ENCODE measurements at places on chromosomes 16 and 17.

- no peak for DNase-seq
Measured at GRCh38 chr16:10932959-10933710, 9.1 kb downstream of the DEXI start.

DNA sequence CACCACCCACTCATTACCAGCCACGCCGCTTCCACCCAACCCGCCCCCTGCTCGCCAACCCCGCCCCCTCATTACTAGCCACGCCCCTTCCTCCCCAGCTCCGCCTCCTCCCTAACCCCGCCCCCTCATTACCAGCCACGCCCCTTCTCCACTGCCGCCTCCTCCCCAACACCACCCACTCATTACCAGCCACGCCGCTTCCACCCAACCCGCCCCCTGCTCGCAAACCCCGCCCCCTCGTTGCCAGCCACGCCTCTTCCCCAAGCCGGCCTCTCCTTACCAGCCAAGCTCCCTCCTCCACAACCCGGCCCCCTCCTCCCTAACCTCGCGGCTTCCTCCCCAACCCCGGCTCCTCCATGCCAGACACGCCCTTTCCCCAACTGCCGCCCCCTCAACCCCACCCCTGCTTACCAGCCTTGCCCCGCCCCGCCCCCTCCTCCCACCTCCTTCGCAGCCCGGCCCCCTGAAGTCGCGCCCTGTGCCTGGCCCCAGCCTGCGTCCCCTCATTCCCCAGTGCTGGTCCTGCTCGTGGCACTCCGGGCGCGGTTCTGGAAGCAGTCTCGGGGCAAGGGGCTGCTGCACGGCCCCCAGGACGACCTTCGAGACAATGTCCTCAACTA lies 7.3 kb downstream of the SLC22A31 start:
- DNase-seq = no peak

- peak; percentile 71 for DNase-seq
Measured at GRCh38 chr16:75116081-75116910, at the start of gene LDHD. TSS of gene LDHD (minus strand) at chr16:75116780. CDS start at chr16:75116720, 60 bp downstream.

DNA sequence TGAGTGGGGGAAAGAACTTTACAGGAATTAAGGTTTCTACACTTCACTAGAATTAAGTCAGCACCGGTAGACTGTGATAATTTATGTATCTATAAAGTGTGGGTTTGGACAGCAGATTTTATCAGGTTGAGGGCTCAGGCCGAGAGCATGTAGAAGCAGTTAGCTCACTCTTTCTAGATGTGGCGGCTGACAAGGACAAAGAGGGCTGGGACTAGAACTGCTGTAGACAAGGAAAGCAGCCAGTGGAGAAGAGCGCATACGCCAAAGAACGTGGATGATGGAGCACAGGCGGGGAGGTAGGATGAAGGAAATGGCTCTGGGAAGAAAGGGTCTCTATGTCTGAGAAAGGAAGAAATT lies 504 bp upstream of the GOSR1 start:
- no peak for DNase-seq

GRCh38 chr17:46742565-46743270 lies 75.8 kb downstream of the WNT3 start:
- DNase-seq = no peak

GRCh38 chr17:50931144-50931908 lies 65.2 kb upstream of the TOB1 start:
- DNase-seq = peak; percentile 30

DNA sequence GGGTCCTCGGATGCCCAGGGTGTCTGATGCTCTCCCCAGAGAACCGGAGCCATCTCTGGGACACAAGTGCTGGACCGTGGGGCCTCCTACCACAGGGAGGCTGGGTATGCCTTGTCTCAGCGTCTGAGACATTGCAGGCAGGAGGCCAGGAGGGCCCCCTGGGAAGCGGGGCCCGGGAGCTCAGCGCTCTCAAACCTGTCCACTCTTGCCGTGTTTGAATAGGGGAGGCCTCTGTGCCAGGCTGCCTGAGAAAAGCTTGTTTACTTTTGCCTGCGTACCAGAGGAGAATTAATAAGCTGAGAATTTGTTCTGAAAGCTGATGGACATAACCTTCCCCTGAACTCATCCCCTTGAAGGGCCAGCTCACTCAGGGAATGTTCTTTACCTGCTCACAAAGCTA lies 163.8 kb downstream of the NTN1 start:
- DNase-seq = no peak

- no peak for DNase-seq
Measured at GRCh38 chr16:80047842-80048241, 447.3 kb upstream of the MAF start.

DNA sequence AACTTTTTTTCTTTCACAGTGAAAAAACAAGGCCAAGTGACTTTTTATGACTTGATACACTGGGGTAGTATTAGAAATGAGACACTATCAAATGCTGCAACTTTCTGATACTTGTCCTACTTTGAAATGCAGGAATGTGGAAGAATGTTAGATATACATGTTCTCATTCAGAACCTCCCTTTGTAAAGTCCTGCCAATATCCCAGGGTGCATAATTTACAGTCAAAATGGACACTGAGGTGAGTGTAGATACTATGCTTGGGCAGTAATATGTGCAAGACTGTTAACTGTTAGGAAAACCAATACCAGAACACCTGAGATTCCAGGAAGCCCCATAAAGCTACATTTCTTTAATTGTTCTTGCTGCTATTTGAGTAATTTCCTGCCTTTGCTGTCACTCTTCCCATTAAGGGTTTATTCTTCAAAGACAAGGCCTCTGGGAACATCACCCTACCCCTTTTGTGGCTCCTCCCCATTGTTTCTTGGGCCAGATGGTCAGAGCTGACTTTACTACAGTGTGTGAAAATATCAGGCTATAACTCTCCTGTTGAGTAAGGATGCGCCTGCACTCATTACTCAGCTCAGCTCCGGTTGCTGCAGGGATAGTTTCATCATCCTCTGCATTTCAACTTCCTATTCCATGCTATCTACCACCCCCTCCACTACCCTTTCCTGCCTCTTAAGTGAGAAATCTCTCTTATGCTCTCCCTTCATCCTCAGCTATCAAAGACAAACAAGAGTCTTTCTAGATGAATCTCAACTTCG lies 48.7 kb downstream of the TMEM100 start:
- DNase-seq = no peak

DNA sequence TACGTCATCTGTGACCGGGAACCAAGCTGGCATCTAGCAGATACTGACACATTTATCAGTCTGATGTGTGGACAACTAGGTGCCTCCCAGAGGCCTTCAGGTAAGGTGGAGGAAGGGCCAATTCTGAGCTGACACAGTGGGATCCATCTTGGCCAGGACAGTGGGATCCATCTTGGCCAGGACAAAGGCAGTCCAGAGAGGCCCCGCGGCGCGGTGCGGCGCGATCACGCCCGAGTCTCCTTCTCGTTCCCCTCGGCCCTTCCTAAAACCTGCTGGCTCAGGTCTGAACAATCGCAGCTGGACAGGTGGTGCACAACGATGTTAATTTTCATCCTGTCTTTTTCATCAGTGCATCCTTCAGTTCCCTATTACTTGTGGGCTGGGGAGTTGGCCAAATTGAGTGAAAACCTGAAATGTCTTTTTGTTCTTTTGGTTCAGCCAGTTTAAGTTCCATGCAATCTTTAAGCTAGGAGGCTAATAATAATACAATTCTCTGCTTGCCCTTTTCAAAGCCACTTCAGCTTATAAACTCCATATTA lies 486 bp upstream of the WSB1 start:
- DNase-seq = no peak

DNA sequence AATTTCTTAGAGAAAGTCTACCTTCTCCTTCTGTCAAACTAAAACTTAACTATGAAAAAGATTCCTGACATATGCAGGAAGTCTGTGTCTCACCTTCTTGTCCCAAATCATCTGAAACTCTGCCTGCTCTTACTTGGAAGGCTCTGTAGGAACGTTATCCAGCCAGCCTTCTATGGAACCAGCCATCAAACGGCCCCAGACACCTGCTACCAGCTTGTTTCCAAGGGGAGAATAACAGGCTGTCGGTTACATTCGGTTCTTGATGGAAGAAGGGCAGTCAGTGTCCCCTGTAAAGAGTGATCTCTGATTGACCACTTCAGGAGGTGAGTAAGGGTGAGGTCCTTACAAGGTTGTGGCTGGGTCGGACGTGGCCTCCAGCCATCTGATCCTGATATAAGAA lies 1.7 kb downstream of the ADAMTS18 start:
- no peak for DNase-seq

DNA sequence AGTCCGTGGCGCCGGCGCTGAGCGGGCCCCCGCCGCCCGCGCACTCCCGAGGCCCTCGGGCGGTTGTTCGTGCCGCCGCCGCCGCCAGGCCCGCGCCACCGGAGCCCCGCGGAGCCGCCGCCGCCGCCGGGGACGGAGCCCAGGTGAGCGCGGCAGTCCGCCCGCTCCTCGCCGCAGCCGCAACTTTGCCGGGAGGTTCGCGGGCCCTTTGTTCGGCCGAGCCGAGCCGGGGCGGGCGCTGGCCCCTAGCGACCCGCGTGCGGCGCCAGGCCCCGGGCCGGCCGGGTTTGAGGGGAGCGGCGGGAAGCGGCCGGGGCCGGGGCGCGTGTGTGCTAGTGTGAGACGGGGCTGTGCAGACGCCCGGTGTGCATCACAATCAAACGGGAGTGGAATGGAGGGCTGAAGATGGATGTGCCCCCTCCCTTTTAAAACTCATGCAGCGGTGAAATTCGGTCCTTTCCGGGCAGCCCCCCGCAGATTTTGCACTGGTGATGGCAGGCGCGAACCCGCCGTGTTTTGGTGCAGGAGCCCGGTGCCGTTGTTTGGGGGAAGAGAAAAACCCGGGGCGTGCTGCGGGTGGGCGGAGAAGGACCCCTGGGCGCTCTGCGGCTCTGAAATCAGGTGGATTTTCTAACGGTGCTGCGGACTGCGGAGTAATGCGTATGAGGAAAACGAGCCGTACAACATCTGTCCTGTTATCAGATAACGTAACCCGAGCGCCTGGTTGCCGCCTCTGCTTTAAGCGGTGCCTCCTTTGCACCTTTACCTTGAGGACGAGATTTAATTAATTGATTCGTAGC lies 823 bp downstream of the TNRC6C start:
- peak; percentile 36 for DNase-seq

DNA sequence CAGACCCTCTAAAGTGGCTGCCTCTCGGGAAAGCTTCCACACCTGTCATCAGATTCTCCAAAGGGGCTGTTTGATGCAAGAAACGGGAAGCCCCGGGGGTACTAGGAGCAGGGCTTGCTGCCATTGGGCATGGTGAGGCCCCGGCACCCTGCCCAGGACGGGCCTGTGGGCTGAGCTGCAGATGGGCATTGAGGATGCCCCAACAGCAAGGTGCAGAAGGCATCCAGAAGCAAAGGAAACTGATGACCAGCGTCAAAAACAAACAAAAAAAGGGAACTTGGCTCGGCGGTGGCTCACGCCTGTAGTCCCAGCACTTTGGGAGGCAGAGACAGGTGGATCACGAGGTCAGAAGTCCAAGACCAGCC lies 1.5 kb upstream of the LIMD2 start:
- DNase-seq = no peak

DNA sequence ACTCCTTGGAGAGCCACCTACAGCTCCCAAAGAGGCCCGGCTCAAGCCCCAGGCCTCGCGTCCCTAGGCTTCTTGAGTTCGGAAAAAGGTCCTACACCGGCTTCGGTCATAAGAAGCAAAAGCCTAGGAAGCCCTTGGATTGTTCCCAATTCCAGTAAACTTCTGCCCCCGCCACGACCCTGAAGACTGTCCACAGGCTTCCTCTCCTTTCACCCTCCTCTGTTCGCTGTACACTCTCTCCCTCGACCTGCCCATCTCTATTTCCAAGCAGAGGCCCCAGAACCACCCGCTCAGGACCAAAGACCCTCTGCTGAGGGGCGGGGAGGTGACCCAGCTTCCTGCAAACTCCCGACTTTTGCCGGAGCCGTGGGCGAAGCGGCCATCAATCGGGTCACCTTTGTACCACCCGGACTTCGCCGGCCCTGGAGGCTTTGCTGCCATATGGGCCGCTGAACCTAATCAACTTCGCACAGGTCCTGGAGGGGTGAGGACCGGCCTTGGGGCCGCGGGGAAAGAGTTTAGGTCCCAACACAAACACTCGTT lies 2.7 kb downstream of the HOXB2 start:
- peak; percentile 60 for DNase-seq

- DNase-seq = no peak
Measured at GRCh38 chr16:2511996-2512734, 1.6 kb upstream of the ATP6V0C start.

DNA sequence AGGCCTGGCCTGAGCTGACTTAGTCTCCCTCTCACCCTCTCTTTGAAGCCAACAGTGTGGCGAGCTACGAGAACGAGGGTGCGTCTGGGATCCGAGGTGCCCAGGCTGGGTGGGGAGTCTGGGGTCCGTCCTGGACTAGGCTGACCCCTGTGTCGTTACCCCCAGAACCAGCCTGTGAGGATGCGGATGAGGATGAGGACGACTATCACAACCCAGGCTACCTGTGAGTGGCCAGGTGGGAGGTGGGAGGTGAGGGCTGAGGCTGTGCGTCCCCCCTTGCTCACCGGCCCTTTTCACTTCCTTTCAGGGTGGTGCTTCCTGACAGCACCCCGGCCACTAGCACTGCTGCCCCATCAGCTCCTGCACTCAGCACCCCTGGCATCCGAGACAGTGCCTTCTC lies 1.6 kb downstream of the LAT start:
- DNase-seq = no peak

DNA sequence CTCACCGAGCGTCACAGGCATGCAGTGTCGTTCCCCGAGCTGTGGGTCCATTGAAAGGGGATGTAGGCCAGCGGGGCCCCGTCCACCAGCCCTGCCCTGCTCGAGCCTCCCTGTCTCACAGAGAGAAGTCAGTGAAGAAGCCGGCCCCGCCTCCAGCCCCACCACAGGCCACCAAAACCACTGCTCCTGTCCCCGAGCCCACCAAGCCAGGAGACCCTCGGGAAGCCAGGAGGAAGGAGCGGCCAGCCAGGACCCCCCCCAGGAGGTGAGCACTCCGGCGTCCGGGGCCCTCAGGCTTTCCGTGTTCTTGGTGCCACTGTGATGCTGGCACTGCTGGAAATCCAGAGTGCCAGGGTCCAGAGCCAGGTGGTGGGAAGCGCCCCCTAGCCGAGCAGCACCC lies 13.9 kb upstream of the IL17C start:
- no peak for DNase-seq

GRCh38 chr16:70160388-70160787 lies 13.2 kb upstream of the CLEC18C start:
- DNase-seq = no peak

DNA sequence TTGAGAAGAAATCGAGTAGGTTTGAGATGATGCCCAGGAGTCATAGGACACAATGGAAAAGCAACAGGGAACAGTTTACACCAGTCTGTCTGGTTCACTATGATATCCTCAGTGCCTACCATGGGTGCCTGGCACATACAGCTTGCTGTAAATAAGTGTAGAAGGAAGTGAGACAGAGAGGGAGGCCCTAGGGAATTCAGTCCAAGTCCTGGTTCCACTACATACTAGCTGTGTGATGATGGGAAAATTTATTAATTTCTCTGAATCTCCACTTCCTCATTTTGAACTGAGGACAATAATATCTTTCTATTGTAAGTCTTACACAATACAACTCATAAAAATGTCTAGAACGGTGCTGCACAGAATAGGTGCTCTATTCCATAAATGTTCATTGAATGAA lies 53.3 kb upstream of the LYRM9 start:
- no peak for DNase-seq

DNA sequence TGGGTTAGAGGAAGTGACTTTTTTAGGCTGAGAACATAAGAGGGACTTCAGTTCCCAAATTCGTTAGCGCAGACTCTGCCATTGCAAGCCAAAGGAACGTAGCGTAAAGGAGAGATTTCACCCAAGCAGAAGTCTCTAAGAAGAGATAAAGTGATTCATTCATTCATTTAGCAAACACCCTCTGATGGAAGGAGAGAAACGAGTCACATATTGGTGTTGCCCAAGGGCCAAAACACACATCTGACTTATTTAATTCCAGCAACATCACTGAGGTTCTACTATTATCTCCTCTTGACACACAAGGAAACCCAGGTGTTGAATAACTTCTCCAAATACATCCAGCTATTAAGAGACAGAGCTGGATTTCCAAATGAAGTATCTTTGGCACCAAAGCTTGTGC lies 85.7 kb upstream of the CACNG3 start:
- no peak for DNase-seq

Measured in hematopoietic multipotent progenitor cell treated with erythropoietin and hydrocortisone succinate and interleukin-3 and kit ligand, for 17 days (in vitro differentiated cells).